ENCODE measurements at places on chromosomes 5 and 9.

GRCh38 chr9:123608104-123608503, 252.1 kb downstream of the CRB2 start:
- no peak for DNase-seq

GRCh38 chr5:123449424-123449974, 26.3 kb upstream of the CEP120 start:
- DNase-seq = no peak

GRCh38 chr5:143133721-143134120, 269.8 kb downstream of the NR3C1 start:
- no peak for DNase-seq

DNA sequence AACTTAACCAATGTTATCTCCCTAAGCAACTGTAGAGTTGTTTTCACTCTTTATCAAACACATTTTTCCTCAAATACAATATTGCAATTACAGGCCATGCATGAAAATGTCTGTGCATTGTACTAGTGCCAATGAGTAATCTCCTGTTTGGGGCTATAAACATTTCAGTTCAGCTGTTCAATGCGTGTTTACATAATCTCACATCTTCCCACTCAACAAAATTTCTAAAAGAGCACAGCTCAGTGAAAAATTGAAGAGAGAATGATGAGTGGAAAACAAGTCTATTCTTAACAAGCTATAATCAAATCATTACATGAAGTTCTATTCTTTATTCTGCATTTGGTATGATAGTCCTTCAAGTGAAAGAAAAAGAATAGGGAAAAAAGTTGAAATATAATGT, 780.5 kb upstream of the CDH9 start:
- no peak for DNase-seq

DNA sequence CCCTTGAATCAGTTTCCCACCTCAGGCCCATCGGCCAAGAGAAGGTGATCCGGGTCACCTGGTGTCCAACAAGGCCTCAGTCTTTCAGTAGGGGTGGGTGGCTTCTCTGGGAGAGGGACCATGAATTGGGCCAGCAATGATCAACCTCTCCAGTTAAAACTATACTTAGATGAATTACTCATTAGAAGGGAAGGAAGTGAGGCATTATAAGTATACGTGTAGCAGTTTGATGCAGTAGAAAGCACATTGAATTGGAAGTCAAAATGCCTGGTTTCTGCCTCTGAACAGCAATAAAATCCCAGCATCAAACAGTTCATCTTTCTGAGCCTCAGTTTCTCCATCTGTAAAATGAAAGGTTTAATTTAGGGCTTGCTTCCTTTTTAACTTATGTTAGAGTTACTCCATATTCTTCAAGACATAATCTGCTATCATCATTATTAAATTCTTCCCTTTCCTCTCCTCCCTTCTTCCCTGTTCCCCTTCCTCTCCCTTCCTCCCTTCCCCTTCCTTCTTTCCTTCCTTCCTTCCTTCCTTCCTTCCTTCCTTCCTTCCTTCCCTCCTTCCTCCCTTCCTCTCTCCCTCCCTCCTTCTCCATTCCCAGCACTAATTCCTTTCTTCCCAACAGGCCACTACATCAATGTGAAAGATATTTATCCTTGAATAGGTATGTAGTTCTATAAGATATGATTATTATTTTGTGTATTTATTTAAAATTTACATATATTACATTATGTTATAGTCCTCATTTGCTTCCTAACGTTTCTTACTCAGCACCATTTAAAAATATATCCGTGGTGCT, 18.6 kb upstream of the TMEM174 start:
- no peak for DNase-seq

GRCh38 chr5:88680253-88681132, 202.5 kb downstream of the MEF2C start:
- DNase-seq = peak; percentile 19

DNA sequence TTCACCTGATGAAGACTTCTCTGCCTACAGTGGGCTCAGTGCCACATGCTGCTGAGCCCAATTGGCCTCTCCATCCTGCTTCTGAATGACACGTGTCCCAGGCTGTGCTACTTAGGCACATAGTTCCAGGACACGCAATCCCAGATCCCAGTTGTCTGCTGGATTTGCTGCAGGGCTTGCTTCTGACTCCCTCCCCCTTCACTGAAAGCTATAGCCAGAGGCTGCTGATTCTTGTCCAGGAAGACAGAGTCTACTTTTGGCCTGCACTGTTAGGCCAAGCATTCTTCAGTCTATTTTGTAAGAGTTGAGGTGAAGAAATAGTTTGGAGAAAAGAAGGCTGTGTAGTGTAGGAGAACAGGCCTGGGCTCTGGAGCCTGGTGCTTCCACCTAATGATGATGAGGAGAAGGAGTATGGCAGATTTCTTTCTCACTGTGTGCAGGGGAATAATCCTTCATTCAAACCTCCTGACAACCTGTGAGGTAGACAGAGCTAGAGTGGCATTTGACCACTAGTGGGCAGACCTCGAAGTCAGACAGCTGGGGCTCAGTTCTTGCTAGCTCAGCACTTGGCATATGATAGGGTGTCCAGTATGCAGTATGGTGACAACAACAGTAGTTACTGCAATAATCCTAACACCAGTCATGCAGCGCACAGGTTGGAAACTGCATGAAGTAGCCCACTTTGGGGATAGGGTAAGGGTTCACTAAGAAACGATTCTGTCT, 19.5 kb upstream of the ASPN start:
- DNase-seq = no peak

DNA sequence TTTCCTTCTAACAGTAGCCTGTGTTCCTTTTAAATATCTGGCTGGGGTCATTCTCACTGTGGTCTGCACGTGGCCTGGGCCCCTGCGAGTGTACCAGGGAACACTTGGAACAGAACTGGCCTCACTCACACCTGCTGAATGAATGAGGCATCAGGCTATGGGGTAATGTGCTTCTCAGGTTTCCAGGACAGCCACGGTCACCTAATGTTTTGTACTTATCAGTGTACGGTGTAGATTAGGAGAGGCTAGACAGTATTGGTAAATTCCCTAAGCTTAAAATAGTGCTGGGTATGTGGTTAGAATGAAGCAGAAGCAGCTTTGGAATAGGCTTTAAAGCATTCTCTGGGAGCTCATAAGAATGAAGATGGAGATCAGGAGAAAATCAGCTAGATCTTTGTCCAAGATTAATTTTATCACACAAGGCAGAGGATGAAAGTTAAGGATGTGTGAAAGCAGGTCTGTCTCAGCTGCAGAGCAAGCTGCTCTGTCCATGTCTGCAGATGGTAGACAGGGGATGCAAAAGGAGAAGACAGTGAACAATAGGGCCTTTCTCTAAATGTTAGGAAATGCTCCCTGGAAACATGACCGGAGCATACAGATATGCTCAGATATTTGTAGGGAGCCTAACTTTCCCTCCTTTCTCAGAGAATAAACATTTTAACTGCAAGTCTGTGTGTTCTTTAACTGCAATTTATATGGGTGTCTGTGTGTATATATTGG, 267.5 kb downstream of the NR3C1 start:
- no peak for DNase-seq

DNA sequence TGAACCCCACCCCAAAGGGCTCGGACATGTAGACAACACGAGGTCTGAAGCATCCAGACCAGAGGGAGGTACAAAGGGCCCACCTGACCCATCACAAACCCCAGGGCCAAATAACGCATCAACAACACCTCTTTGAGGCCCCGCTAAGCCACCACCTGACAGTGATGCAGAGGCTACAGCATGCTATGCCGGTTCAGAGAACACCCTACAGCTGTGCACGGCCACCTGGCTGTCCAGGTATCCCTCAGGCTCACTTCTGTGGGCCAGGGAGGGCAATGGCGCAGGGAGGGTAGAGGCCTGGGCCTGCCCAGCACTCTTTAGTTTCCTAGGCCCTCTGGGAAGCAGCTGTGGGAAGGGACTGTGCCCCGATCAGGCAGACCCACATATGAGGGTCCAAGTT, 190.1 kb downstream of the CDK5RAP2 start:
- DNase-seq = no peak

DNA sequence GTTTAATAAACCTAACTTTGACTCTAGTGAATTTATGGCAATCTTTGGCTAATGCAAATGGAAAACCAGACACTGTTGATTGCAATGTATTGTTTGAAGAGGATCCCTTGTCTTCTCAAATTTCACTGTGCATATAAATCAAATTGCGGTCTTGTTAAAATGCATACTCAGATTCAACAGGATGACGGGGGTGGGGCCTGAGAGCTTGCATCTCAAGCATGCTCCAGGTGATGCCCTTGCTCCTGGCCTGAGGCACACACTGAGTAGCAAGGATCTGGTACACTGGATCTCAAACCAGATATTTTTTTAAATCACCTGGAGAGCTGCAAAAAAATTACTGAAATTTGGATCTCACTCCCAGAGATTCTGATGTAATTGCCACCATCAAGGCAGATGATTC, 463.7 kb downstream of the DNAH5 start:
- DNase-seq = no peak

- DNase-seq = no peak
Observed at GRCh38 chr5:77850536-77851175, 74.5 kb upstream of the TBCA start.

DNA sequence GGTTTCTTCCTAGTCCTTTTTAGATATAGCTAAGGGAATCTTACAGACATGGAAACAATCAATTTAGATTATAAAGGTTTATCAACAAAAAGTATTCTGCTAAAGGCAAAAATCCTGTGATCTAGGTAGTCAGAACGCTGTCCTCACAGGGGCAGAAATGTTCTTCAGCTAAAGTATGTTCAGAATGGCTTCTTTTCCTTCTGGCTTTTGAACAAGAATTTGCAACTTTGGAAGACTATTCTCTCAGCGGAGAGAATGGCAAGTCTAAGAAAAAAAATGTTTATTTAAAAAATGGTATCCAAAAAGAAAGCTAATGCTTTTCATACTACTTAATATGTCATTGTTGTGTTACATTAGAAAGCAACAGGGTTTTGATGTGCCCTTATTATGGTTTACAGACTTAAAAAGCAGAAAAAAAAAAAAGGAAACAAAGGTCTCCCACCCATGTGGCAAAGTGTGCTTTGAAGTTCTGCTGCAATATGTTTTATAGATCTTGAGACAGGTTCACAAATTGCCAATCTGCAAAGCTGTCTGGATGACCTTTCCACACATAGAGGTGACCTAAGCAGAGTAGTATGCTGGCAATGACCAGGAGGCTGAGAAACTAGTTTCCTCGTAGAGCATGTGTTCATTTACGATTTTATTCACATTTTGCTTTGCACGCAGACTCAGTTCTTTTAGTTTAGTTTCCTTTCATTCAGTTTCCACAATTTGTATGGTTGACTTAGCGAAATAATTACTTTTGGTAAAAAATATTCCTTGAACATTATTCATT, 45.1 kb upstream of the PJA2 start:
- no peak for DNase-seq

DNA sequence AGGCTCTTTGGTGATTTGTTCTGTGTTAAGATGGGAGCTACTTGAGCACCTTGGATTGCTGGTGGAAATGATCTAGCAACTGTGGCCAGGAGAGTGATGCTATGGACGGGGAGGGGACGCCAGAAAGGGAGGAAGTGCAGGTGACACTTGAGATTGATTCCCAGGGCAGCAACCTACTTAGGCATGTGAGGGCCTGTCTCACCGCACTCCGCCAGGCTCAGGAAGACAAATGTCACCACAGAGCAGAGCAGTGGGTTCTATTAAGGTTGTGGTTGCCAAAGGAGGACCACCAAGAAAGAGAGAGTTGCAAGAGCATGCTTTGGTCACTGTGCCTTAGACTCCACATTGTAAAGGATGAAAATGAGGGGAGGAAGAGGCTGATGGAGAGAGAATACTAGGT, 404.3 kb downstream of the IRX1 start:
- no peak for DNase-seq

Measured in stimulated activated CD4-positive, alpha-beta T cell treated with anti-CD3 and anti-CD28 coated beads, TNF-alpha, amount 100 ng/mL, for 1 hour (primary cell).